ENCODE measurements at places on chromosomes 2 and 18.

GRCh38 chr2:191401287-191401686 lies 156.1 kb downstream of the MYO1B start:
- no peak for DNase-seq

DNA sequence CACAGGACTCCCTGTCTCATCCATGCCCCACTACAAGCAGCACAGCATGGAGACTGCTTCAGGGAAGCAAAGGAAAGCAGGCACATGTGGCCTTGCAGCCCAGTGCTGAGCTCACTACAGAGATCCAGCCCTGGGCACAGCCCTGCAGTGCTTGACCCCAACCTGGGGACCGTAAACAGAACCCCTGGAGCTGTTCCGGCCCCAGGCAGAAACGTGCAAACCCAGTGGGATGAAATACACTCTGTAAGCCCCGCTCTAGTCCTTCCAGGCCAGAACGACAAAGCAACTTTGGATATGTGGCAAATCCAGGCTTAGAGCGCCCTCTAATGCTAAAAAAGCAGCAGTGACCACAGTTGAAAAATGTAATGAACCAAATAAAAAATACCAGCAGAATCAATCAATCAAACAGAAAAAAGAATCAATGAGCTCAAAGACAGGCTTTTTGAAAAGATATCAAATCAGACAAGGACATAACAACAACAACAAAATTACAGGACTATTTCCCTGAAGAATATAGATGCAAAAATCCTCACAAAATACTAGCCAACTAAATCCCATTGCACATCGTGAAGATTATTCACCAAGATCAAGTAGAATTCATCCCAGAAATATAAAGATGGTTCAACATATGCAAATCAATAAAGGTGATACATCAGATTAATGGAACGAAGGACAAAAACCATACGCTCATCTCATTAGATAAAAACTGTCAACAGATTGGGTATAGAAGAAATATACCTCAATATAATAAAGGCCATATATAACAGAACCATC lies 45.6 kb downstream of the ZNF519 start:
- no peak for DNase-seq

GRCh38 chr2:64866797-64867196 lies 122.4 kb upstream of the SLC1A4 start:
- DNase-seq: no peak

GRCh38 chr2:230939066-230939591 lies 14.1 kb upstream of the GPR55 start:
- DNase-seq: no peak

DNA sequence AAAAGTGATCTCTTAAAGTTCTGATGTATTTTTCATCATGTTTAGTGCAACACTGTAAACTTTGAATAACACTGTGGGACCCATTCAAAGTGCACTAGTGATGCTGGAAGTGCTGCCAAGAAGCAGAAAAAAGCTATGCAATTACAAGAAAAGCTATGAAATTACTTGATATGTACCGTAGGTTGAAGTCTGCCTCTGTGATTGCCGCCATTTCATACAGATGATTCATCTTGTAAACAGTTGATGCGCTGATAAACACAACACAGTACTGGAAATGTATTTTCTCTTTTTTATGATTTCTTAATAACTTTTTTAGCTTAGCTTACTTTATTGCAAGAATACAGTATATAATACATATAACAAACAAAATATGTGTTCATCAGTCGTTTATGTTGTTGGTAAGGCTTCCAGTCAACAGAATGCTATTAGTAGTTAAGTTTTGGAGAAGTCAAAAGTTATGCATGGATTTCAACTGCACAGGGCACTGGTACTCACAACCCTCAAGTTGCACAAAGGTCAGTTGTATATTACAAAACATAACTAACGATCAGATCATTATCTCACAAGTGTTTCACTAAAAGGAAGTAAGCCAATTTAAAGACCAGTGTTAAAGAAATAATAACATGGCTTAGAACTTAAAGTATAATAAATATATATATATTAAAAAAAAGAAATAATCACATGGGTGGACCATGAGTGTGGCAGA lies 82.0 kb downstream of the SGPP2 start:
- no peak for DNase-seq

- DNase-seq: no peak
These were observed 270.9 kb upstream of the SKOR2 start for GRCh38 chr18:47522359-47522758.

DNA sequence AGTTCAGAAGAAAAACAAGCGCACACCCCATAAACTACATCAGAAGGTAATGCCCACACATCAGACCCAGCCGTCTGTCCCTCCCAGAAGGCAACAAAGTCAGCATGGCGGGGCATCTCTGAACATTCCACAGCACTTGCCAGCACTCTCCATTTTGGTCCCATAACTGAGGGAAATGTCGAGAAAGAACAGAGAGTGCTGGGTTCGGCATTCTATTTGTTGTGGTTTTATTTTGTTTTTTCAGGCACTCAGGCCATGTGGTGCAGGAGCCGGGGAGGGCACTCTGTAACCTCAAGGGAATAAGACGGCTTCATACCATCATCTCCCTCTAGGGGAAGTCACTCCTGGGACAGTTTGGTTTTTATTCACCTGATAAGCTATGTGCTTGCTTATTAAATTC lies 156.0 kb downstream of the SEPTIN10 start:
- no peak for DNase-seq

DNA sequence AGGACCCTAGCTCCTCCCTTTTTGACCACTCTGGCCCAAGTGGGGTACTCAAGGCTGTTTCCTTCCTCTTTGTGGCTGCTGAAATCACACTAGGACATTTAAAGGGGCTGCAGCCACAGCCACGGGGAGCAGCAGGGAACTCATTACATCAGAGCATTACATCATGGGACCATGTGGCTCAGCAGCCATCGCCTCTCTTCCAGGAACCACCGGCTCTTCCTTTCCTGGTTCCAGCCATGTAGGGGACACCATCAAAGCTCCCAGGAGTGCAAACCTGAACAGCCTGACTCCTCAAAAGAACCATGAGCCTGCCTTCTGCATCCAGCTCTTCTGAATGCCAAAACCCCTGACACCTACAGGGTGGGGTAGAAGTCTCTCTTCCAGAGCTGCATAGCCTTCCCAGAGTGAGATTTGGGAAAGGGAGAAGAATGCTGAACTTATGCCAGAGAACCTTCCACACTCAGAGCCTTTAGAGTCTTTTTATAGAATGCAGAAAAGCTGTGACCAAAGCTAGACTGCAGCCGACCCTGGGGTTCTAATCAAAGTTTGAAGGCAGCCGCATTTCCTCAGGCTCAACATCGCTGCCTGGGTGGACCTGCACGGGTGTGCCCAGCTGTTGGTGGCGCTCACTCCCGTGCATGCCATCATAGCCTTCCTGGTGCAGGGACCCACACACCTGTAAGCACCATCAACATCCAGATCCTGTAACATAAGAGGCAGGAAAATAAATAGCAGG lies 121.7 kb downstream of the KLHL29 start:
- DNase-seq: no peak

- no peak for DNase-seq
These were observed 333.7 kb downstream of the AGAP1 start for GRCh38 chr2:235827585-235827992.

- no peak for DNase-seq
These were observed 73.8 kb upstream of the ACAA2 start for GRCh38 chr18:49886891-49887764.

DNA sequence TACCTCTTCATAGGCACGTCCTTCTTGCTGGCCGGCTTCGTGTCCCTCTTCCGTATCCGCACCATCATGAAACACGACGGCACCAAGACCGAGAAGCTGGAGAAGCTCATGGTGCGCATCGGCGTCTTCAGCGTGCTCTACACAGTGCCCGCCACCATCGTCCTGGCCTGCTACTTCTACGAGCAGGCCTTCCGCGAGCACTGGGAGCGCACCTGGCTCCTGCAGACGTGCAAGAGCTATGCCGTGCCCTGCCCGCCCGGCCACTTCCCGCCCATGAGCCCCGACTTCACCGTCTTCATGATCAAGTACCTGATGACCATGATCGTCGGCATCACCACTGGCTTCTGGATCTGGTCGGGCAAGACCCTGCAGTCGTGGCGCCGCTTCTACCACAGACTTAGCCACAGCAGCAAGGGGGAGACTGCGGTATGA lies 2.3 kb downstream of the FZD7 start:
- no peak for DNase-seq

- no peak for DNase-seq
These were observed 37.3 kb downstream of the CAPN13 start for GRCh38 chr2:30769891-30770462.

- no peak for DNase-seq
These were observed 277.9 kb upstream of the SIX3 start for GRCh38 chr2:44663471-44664073.

DNA sequence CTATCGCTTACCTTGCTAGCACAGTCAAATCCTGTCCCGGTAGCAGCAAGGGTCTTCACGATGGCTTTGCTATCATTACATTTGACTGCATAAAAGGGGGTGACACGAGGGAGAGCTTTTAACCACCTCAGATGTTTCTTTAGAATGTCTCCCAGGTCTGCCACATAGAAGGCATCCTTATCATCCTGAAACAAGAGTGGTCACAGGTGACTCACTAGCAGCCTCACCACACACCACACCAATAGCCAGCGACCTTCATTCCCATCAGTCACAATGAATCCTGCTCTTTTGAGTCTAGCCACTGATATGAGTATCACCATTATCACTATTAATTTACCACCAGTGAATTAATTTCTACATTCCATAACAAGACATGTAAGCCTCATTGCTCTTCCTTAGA lies 3.7 kb downstream of the ODC1 start:
- no peak for DNase-seq

DNA sequence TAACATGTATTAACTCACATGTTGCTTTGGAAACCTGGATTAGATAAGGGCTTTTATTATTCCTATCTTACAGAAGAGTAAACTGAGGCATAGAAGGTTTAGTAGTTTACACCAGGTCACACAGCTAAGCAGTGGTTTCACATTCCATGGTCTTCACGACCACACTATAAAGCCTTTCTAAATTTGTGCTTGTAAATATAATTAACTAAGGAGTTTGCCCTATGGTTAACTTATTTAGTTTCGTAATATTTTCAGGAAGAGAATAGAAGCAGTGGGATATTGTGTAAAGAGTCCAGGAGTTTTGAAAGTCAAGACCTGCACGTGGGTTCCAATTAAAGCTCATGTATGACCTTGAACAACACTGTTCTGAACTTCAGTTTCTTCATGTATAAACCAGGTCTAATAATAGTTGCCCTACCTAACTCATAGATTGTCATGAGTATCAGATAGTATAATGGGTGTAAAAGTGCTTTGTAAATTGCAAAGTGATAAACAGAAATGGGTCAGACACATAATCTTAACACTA lies 19.5 kb upstream of the SOS1 start:
- no peak for DNase-seq

DNA sequence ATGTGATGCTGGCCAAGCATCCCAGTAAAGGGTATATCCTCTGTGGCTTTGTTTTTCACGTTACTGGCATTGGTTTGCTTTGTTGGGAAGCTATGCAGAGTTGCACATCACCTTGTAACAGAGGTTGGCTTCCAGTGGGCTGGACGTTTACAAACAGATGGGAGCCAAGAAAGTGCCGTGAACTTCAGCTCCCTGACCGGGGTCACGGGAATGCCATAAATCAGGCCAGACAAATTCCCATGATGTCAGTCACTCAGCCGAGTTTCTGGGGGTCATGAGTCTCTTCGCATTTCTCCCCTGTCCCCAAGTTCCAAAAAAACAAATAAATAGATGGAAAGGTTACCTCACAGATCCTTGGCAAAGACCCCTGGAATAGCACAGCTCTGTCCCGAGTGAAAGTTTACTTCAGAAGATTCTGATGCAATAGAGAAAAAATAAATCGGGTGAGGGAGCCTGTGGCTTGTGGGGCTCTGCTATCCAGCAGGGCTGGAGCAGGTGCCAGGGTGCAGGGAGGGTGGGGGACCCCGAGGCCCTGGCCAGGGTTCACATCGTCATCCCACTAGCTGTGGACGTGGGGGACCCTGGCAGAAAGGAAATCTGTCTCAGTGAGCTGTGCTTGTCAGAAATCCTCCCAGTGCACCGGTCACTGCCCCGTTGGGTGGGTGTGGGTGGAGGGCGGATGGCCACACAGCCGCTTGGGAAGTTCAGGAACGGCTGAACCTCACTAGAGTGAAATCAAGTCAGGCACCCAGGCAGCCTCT lies 27.8 kb downstream of the TWIST2 start:
- no peak for DNase-seq

GRCh38 chr2:188725746-188726360 lies 248.3 kb upstream of the COL3A1 start:
- DNase-seq: no peak
